ENCODE measurements at places on chromosomes 1 and 21.

DNA sequence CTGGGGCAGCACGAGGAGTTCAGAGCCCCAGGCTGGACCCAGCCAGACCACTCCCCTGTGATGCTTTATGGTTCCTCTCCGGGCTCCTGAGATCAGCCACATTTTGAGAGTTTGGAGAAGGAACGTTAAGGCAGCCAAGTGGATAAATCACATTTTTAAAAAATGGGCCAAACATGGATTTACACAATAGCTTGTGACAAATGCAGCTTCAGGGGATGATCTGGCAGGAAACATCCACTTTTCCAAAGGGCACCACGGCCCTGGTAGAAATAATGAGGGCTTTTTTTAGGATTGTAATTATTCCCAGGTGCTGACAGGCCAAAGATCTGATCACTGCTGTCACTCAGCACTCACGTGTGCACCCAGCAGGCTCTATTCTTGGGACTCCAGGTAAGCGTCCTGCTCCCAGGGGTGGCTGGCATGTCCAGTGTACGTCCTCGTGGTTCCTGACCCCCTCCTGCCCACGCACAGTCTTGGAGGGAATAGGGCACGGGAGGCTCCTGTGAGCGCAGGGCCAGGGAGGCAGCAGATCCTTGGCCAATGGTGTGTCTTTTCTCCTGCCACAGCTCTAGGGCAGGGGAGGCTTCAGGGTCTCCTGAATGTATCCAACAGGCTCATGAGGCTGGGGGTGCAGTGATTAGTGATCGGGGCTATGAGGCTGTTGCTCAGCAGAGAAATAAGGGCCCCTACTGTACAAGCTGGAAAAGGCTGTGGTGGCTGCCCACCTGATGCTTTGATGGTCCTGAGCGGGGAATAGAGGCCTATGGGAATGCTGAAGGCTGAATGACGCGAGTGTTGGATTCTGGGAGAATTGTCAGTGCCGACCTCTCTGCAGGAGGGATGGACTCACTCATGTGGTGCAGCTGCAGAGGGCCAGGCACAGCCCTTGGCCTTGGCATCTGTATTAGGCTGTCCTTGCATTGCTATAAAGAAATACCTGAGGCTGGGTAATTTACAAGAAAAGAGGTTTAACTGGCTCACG is 415.7 kb downstream of the PTPRU start:
- peaks cover 35% of the 10 kb centered on the region for H3K27me3 ChIP-seq
- no peaks in the 10 kb centered on the region for H3K36me3 ChIP-seq
- no peaks in the 10 kb centered on the region for H3K4me1 ChIP-seq
- no peak for DNase-seq

- DNase-seq, result no peak
- peaks cover 43% of the 10 kb centered on the region for H3K4me1 ChIP-seq
- no peaks in the 10 kb centered on the region for H3K27me3 ChIP-seq
- H3K36me3 ChIP-seq, result no peaks in the 10 kb centered on the region
- no peak overlapping the region for H3K27ac ChIP-seq
Measured at GRCh38 chr1:212633161-212633560, 24.6 kb downstream of the ATF3 start.

DNA sequence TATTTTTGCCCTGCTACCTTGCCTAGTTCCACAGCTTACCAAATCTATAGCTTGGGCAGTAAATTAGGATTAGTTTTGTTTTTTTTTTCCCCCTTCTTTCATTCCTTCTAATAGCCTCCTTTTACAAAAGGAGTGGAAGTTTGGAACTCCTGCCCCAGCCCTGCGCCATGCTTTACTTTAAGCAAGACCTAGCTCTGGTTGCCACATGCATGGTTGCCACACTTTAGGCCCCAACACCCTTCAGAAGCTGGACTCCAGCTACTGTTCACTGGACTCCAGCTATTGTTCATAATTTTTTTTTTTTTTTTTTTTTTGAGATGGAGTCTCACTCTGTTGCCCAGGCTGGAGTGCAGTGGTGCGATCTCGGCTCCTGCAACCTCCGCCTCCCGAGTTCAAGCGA is 115.8 kb downstream of the NR5A2 start:
- no peaks in the 10 kb centered on the region for H3K27me3 ChIP-seq
- DNase-seq, result no peak
- no peaks in the 10 kb centered on the region for H3K4me1 ChIP-seq

GRCh38 chr1:2408456-2408855 is 3.9 kb downstream of the PEX10 start:
- DNase-seq, result no peak
- H3K27me3 ChIP-seq, result no peaks in the 10 kb centered on the region
- H3K27ac ChIP-seq, result no peak overlapping the region

DNA sequence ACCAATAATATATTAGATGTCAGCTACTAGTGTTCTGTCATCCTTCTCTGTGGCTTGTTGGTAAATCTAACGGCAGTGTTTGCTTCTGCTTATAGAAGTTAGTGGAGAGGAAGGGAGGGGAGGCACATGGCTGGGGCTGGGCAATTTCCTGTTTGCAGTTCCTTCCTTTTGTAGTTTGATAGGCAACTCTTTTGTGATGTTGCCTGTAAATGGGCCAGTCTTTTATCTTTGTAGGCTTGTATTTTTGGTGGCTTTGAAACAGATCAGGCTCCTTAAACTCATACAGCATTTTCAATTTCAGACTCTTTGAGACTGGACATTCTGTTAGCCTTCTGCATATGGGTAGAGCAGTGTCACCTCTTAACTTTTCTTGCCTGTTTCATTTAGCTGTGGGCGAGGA is 48.1 kb downstream of the CDC14A start:
- DNase-seq, result peak; percentile 8
- H3K27me3 ChIP-seq, result no peaks in the 10 kb centered on the region
- H3K27ac ChIP-seq, result no peak overlapping the region
- H3K4me3 ChIP-seq, result no peak overlapping the region
- no peaks in the 10 kb centered on the region for H3K4me1 ChIP-seq
- no peaks in the 10 kb centered on the region for H3K36me3 ChIP-seq

DNA sequence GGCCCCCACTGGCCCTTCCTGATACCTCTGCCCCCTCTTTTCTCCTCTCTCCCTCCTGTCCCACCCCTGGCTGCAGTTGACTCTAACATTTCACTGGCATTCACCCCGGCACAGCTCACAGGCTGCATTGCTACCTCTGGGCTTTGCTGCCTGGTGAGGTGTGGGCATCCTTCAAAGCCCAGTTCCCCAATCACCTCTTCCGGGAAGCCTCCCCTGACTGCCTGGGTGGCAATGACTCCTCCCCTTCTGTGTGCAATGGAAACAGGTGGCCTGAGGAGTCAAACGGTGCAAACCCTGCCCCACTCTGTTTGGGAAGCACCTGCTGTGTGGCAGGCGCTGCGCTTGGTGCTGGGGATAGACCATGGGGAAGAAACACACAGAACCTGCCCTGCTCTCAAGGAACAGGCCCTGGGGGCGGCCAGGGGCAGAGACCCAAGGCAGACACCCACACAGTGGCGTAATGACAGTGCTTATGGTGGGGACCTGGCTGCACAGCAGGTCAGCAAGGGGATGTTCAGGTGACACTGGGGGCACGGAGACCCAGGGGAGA is 39.3 kb upstream of the POFUT2 start:
- no peaks in the 10 kb centered on the region for H3K27me3 ChIP-seq
- no peak overlapping the region for H3K27ac ChIP-seq
- no peaks in the 10 kb centered on the region for H3K36me3 ChIP-seq
- peaks cover 29% of the 10 kb centered on the region for H3K4me1 ChIP-seq

DNA sequence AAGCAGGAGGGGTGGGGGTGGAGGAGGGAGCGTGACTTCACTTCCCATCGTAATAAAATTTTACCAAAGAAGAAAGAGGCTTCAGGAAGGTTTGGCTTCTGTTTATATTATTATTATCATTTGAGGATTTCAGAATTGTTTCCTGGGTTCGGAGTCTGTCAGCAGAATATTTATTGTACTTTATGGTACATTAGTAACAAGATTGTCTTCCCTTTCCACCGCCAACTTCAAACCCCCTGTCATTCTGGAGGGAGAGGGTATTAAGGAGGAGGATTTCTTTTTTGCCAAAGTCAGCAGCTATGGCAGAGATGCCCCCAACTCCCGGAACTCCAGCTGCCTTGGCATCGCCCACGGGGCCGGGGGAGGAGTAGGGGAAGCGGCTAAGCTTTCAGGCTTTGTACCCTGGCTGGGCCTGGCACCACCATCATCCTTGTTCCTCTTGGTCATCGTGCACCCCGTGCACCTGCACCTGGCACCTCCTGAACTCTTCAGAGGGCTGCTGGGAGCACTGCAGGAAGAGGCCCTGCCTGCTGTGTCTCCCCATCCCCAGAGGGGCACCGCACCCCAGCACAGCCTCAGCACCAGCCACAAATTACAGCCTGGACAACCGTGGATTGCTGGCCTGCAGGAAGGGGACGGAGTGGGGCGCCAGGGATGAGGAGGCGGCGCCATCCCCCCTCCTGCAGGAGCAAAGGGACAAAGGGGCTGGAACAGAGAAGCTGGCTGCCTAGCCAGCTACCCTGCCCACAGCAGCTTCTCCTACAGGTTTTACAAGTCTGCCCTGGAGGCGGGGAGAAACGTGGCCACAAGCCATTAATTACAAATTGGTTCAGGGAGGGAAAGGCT is 24.0 kb upstream of the PAX7 start:
- no peak for DNase-seq
- no peaks in the 10 kb centered on the region for H3K36me3 ChIP-seq
- H3K4me3 ChIP-seq, result no peak overlapping the region
- H3K27me3 ChIP-seq, result peaks cover 93% of the 10 kb centered on the region

DNA sequence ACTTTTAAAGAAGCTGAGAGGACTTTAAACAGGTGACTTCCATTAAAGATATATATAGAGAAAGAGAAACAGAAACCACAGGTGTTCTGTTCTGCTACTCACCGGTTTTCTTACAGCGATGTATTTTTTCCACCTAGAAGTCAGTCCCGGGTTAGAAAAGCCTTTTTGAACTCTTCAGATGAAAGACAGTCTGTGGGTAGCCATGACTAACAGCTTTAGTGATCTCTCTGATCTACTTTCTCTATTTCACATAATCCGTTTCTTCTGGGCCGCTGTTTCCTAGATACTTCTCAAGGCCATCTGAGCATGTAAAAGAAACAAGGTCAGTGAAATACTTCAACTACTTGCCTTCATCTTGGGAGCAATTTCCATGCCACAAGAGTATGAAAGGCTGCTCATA is 25.1 kb downstream of the WDR64 start:
- no peaks in the 10 kb centered on the region for H3K27me3 ChIP-seq
- H3K36me3 ChIP-seq, result no peaks in the 10 kb centered on the region
- no peaks in the 10 kb centered on the region for H3K4me1 ChIP-seq
- no peak overlapping the region for H3K4me3 ChIP-seq
- no peak overlapping the region for H3K27ac ChIP-seq
- DNase-seq, result no peak

DNA sequence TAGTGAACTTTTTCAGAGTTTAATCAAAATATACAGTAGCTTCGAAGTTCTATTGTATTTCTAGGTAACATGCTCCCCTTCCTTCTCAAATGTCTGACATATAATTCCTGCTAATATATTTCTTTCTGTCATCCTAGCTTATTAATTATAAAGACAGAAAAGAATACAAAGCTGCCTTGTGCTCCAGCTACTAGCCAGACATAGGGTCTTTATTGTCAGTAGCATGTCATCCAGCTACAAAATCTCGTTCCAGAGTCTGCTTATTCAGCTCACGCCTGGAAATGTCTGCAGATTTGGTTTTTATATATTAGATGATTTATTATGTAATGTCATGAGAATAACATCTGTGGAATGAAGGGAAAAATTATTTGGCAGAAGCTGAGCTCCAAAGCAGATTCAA is 1102.8 kb downstream of the BRINP3 start:
- no peaks in the 10 kb centered on the region for H3K36me3 ChIP-seq
- H3K27ac ChIP-seq, result no peak overlapping the region
- no peak overlapping the region for H3K4me3 ChIP-seq
- no peaks in the 10 kb centered on the region for H3K27me3 ChIP-seq

DNA sequence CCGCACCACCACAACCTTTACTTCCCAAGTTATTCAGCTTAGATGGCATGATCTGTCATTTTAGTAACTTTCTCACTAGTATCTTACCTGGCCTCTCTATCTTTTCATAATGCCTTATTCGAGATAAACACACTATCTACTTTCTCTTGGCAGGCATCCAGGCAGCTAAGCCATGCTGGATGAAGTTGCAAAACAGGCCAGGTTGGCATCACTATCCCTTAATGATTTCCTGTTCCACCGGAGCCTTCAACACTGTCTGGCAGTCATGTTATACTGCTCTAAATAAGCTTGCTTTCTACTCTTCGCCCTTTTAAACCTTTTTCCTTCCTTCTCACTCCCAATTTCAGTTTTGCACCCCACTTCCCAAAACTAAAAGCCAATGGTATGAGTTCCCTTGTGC is 12.0 kb upstream of the KCNH1 start:
- H3K4me1 ChIP-seq, result no peaks in the 10 kb centered on the region
- H3K4me3 ChIP-seq, result no peak overlapping the region
- H3K27me3 ChIP-seq, result no peaks in the 10 kb centered on the region
- H3K27ac ChIP-seq, result no peak overlapping the region
- DNase-seq, result no peak

- no peaks in the 10 kb centered on the region for H3K27me3 ChIP-seq
- no peak for DNase-seq
- H3K4me1 ChIP-seq, result peaks cover 18% of the 10 kb centered on the region
- no peak overlapping the region for H3K4me3 ChIP-seq
Measured at GRCh38 chr1:9107136-9107535, 21.8 kb downstream of the GPR157 start.

DNA sequence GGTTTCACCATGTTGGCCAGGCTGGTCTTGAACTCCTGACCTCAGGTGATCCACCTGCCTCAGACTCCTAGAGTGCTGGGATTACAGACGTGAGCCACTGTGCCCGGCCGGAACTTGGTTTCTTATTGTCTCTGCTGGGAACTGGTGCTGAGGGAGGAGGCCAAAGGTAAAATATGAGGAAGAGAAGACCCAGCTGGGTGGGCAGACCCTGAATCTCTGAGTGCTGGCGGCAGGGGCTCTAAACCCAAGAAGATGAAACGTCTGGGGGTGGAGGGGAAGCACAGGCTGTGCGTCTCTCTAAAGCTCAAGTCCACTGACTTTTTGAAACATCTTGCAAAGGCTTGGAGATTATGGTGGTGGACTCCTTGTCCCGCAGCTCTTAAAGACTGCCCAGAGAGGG is 82.0 kb upstream of the TLR5 start:
- no peak overlapping the region for H3K4me3 ChIP-seq
- no peaks in the 10 kb centered on the region for H3K27me3 ChIP-seq
- no peak overlapping the region for H3K27ac ChIP-seq

- no peak for DNase-seq
- H3K27ac ChIP-seq, result no peak overlapping the region
- no peaks in the 10 kb centered on the region for H3K36me3 ChIP-seq
- H3K4me1 ChIP-seq, result peaks cover 5% of the 10 kb centered on the region
Measured at GRCh38 chr1:100404821-100405220, 52.5 kb downstream of the CDC14A start.

DNA sequence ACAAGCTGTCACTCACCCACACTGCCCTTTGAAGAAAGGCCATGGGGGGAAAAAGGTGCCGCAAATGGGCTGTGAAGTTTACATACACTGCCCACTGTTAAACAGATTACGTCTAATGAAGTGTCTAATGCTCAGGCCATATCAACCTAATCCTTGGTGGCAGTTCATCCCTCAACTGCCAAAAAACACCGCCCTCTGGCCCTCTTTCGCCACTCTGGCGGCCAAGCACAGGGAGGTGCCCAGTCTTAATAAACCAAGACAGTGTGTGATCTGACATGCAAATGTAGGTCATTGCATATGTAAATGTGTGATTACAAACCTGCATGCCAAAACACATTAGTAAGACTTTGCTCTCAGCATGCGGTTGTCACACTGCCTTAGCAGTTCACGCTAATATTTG is 89.5 kb downstream of the NEK7 start:
- H3K27ac ChIP-seq, result no peak overlapping the region
- H3K4me1 ChIP-seq, result no peaks in the 10 kb centered on the region
- H3K27me3 ChIP-seq, result no peaks in the 10 kb centered on the region
- no peaks in the 10 kb centered on the region for H3K36me3 ChIP-seq
- DNase-seq, result no peak

- no peak overlapping the region for H3K4me3 ChIP-seq
- H3K27ac ChIP-seq, result no peak overlapping the region
- H3K36me3 ChIP-seq, result no peaks in the 10 kb centered on the region
- H3K27me3 ChIP-seq, result no peaks in the 10 kb centered on the region
- DNase-seq, result no peak
- H3K4me1 ChIP-seq, result no peaks in the 10 kb centered on the region
Measured at GRCh38 chr1:24688621-24689195, 45.6 kb downstream of the SRRM1 start.
